ENCODE measurements at places on chromosomes 3 and 15.

- DNase-seq: no peak
Measured at GRCh38 chr3:171755015-171755589, 55.2 kb downstream of the PLD1 start.

DNA sequence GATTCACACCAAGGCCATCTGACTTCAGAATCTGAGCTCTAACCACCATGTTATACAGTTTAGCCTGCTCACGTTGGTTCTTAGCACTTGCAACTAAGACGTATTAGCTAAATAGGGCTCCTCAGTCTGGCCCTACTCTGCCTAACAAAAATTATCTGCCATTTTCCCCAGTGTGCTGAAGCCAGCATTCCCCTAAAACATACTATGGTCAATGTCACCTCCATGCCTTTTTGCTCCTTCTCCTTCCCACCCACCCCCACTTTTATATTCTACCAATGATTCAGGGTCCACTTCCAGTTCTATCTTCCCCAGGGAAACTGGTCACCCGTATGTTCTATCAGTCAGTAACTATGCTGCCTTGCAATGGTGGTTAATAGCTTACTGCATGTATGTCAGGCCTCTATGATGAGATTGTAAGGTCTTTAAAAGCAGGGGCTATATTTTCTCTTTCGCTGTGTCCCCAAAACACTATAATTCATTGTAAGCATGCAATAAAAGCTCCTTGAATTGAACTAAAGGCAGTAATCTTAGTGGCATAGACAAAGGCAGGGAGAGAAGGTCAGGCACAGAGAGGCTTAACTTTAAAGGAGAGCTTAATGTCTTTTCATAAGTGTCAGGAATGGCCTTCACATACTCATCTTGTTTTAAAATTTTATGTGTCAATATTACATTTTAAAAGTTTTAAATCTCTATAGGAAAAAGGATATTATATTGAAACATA, 23.3 kb downstream of the POPDC2 start:
- no peak for DNase-seq

- DNase-seq: no peak
Measured at GRCh38 chr3:78908236-78908635, 859.6 kb downstream of the ROBO1 start.

- DNase-seq: no peak
Measured at GRCh38 chr3:71166339-71167240, 416.9 kb downstream of the FOXP1 start.

DNA sequence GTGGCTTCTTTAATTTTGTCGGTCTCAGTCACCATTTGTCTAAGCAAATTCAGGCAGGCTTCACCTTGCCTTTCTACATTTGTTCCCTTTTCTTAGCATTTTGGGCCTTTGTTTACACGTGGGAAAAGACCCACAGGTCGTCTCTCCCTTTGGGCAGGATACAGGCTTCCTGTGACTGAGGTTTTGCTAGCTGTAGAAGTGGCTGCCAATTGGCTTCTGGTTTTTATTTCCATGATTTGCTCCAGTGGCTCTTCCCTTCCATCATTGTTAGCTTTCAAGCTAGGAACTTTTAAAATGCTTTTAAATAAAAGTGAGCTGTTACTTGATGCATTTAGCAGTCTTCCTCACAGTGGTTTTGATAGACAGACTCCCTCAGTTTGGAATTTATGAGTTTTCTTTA, 37.3 kb downstream of the MLH1 start:
- DNase-seq: no peak

GRCh38 chr15:95132774-95133173, 901.4 kb downstream of the MCTP2 start:
- no peak for DNase-seq

GRCh38 chr15:66961407-66961884, 104.0 kb upstream of the SMAD3 start:
- no peak for DNase-seq

DNA sequence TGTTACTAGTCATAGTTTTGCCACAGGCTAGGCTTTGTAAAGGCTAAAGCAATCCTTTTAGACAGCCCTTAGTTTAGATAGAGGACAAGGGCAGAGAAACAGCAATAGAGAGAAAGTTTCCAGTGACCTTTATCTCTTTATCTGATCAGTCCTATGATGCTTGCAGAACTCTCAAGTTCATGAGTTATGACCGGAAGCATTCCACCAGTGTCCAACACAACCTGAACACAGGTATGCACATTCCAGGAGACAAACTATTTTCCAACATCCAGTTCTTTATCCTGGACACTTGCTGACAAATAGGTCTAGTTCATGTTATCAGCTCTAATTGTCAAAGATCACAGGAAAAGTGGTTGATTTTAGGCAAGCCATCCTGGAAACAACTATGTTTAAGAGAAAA, 422.2 kb downstream of the MAGI1 start:
- no peak for DNase-seq

GRCh38 chr3:118089563-118089962, 945.1 kb downstream of the IGSF11 start:
- DNase-seq: no peak

DNA sequence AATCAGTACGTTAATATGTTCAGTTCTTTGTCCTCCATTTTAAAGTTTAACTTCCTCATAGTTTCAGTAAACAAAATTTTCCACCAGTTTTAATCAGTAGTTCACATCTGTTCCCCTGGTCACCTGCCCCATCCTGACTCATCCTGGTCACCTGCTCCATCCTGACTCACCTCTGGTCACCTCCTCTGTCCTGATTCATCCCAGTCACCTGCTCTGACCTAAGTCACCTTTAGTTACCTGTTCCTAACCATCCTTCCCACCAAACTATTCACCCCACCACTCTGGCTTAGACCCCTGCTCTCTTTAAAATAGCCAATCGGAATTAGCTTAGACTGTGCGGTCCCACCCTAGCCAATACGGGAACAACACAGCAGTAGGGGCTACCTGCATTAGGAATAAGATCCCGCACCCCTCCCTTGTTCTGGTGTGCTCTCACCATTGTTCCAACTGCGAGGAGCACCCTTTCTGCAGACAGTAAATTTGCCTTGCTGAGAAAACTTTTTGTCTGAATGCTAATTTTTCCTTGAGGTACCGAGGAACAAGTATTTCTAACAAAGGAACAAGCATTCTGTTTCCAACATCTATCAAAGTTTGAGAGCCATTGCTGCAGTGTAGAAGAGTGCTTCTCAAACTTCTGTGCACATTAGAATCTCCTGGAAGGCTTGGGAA, 169.3 kb downstream of the ADAMTS17 start:
- DNase-seq: no peak

DNA sequence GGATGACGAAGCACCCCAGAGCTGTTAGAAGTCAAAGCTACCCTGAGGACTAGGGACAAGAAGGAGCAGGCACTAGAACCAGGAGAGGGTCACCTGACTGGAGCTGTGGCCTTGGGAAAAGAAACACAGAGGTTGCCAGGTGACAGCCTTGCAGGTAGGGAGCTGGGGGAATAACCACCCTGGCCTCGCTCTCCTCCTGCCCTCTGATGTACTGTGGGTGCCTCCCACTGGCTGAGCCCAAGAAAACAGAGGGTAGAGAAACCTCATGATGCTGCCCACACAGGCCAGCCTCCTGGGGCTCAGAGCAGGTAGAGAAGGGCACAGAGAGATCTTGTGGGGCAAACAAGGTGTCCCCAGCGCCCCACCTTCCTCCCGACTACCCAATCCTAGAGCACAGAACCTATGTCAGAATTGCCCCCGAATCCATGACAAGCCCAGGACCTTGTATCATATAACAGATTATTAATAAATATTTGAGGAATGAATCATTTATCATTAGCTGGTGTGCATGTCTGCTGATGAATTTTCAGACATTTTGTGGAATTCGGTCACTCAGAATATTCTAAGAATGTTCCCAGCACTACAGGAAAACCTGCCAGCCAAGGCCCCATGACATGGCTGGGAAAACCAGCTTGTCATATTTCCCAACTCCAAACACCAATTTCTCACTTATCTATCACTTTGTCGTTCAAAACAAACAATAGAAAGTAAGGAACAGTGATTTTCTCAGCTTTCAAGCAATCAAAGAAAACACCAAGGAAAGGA, 59.8 kb upstream of the MEX3B start:
- DNase-seq: no peak

DNA sequence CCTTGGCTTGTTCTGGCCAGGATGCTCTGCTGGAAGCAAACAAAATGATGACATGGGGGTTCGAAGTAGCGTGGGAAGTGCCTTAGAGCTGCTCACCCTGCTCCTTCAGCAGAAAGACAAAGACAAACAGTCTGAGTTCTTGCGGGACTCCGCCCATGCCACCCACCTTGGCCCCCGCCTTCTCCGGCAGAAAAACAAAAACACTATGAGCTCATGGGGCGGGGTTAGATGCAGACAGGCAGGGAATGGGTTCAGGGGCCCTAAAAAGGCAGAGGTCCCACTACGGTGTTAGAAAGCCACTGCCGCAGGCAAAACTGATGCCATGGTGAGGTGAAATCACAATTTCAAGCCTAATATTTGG, 9.7 kb upstream of the NCKIPSD start:
- DNase-seq: no peak

DNA sequence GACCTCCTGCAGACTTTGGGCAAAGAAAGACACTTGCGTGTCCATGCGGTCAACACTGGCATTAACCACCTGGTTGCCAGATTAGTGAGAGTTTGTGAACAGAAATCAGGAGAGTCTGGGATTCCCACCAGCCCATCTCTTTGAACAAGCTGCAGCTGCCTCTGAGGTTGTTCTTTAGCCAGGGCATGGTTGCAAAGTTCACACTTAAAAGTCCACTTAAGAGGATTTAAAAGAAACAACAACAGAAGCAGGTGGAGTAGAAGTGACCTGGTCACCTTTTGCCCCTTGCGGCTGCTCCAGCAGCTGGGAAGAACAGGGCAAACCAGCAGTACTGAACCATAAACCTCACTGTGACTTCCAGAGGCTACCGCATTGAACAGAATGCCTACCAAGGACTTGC, 97.3 kb downstream of the FOXB1 start:
- no peak for DNase-seq

DNA sequence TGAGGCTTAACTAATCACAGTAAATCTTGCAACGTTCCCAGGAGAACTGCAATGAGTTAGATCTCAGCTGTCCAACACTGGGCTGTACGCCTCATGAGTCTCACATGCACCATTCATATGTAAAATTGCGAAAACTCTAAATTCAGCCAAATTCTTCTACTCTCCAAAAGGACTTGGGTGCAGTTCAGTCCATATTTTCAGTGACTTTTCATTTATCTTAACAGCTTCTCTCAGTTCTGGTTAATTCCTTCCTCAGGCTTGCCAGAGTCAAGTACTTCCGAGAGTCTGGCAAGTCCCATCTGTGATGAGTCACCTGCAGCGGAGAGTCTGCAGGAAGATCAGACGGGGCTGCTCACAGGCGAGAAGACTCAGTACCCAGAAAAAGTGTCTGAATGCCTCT, 11.5 kb downstream of the CCDC80 start:
- peak; percentile 28 for DNase-seq

DNA sequence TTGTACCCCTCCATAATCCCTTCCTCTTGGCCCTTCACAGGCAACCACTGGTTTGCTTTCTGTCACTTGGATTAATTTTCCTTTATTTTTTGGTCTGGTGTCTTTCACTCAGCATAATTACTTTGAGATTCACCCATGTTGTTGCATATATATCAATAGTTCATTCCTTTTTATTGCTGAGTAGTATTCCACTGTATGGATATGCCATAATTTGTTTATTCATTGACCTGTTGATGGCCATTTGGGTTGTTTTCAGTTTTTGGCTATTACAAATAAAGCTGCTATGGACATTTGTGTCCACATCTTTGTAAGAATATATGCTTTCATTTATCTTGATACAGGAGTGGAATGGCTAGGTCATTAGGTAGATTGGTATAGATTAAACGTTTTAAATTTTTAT, 5.9 kb upstream of the ZNF621 start:
- no peak for DNase-seq

DNA sequence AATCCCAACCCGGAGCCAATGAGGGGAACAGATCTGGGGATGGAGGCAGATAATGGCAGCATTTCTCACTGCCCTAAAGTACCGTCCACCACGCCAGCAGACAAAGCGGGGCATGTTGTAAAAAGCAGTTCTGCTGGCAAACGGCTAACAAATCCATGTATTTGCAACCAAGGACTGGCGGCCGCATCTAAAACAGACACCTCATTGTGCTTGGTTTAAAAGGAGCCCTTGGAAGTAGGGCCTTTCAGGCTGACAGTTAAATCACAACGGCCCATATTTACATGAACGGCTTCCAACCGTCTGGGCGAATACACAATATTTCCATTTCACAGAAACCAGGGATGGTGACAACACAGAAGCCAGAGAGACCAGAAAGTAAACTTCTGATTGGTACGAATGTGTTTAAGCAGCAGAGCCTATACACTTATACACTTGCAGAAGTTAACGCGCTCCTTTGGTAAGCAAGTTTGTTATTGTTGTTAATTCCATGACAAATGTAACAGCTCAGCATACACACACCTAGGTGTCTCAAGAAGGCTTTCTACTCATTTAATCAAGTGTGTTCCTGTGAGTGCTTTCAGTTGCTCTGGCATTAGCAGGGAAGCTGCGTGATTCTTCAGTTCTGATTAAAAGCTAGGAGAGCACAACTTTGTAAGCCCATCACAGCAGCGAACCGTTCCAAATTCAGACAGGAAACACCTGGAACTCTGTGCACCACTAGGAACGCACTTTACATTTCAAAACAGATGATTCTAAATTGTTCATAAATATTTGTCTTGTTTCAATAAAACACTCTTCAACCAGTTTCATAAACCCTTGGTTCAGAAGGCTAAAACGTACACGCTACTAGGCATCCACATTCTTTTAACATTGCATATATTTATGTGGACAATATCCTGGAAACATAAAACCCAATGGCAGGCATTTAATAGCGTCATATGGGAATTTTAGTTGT, 112.9 kb downstream of the PDZRN3 start:
- no peak for DNase-seq

DNA sequence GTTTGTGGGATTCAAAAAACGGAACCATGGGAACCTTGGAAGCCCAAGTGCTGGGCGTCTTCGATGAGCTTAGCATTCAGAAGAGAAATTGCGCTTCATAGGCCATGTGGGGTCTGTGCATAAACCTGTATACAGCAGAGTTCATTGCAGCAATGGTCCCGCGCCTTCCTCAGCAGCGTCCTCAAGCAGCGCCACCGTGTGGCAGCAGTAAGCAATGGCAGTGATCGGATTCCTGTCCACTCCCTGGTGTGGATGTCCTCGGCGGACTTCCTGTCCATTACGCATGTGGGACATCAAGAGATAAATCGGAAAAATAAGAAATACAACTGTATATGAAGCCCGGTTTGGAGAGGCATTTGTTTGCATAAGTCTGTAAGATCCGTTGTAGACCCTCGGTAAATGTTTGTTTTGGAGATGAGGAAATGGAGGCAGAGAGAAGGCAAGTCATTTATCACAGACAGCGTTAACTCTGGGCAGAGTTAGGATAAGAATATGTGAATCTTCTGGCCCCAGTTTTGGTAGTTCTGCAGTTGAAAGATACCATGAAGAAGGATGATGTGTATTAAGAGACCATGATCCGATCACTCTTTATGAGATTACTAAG, 57.7 kb downstream of the CNTN4 start:
- DNase-seq: peak; percentile 65
